ENCODE measurements at places on chromosomes 5 and 9. TPM values are rescaled to one million over a fixed set of nuclear protein-coding genes. Genes with fewer than 3 reads are reported as not detected.

GRCh38 chr5:54387659-54388232 is 67.8 kb upstream of the HSPB3 start:
- no peak for DNase-seq

- DNase-seq = no peak
These were observed 29.3 kb upstream of the SELENOP start for GRCh38 chr5:42840842-42841567.

DNA sequence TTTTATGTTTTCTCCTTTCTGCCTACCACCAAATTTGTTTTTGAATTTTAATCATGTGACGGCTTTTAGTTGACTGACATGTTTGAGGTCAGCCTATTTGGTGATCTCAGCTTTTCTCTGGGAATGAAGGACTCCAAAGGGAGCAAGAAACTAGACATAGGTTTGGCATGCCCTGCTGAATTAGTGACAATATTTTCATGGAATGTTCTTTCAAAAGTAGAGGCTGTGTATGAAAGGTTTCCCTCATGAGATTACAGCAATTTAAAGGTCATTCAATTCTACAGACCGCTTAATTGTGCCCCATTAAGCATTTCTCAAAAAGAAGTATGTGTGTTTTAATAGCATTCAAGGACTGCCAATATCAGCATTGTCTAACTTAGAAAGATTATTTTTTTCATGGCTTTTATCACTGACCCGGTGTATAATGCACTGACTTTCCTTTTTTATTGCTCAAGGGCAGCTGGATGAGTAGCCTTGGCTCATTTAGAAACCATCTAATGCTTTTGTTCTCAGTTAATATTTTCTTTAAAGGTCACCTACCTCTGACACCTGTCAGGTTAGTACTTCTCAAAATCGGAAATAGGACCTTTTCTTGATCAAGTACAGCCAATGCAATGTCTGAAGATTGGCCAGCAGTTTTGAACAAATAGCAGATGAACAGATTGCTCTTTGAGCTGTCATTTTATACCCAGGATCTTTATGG is 8.1 kb upstream of the MLLT3 start:
- no peak for DNase-seq

GRCh38 chr9:21096172-21096900 is 18.6 kb upstream of the IFNB1 start:
- DNase-seq = no peak

- no peak for DNase-seq
These were observed 5.5 kb upstream of the MATR3 start for GRCh38 chr5:139287890-139288635.

- DNase-seq = no peak
These were observed 29.8 kb downstream of the HMGCR start for GRCh38 chr5:75366787-75367186.

- DNase-seq = no peak
These were observed 123.2 kb downstream of the RMI1 start for GRCh38 chr9:84103651-84104377.

SLC36A3 gene
- total RNA-seq = not detected

DOLK gene
- total RNA-seq = 16.8 TPM

OR1J2 gene
- not detected for total RNA-seq
